ENCODE measurements at places on chromosomes 3 and 15.
A peak's percentile ranks its signal among the peaks of the same experiment; 100 is the strongest.

- DNase-seq: no peak
Measured at GRCh38 chr3:48897460-48898376, 964 bp downstream of the SLC25A20 start.

DNA sequence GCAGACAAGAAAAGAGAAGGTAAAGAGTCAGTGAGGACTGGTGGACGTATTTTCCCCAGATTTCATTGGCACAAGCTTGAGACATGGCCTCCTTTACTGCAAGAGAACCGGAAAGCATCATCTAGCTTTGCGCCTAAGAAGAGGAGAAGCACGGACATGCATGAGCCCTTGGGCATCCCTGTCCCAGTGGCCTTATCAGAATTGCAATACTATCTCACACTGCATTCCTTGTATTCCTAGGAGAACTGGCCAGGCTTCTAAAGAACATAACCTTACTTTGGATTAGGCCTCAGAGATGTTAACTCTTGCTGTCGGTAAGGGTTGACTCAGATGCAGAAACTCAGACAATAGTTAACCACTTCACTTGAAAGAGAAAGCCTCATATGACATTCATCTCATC, 229.5 kb upstream of the PRICKLE2 start:
- DNase-seq: no peak

DNA sequence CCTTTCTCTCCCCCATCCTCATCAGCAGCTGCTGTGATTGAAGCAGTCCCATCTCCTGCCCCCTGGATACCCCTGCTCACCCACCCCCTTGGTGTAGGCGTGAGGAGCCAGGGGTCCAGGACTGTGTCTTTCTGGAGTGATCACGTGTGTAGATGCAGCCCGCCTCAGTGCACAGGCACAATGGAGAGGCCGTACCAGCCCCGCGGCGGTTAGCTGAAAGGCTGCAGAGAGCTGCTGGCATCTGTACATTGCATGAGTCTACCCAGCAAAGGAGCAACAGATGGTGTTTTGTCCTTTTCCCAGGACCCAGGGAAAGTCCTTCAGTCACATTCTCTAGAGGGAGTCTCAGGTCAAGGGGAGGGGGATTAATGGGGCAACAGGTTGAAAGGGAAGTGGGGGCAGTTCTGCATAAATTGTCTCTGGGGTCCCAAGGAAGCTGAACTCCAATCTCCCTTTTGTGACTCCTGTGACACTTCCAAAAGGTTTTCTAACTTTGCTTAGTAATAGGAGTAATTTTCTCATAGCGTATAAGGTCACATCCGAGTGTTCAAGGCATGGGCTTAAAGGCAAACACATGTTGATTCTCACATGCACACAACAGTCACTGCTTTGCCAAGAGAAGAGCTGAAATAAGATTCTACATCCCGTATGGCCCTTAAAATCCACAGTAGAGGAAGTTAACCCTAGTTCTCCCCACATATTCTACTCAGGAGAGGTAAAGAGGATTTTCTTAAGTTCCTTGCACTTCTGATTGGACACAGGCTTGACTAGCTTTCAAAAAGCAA, 7.1 kb downstream of the CSPG5 start:
- DNase-seq: peak; percentile 68

- peak; percentile 92 for DNase-seq
Measured at GRCh38 chr15:51348688-51349087, 7.2 kb downstream of the GLDN start.

DNA sequence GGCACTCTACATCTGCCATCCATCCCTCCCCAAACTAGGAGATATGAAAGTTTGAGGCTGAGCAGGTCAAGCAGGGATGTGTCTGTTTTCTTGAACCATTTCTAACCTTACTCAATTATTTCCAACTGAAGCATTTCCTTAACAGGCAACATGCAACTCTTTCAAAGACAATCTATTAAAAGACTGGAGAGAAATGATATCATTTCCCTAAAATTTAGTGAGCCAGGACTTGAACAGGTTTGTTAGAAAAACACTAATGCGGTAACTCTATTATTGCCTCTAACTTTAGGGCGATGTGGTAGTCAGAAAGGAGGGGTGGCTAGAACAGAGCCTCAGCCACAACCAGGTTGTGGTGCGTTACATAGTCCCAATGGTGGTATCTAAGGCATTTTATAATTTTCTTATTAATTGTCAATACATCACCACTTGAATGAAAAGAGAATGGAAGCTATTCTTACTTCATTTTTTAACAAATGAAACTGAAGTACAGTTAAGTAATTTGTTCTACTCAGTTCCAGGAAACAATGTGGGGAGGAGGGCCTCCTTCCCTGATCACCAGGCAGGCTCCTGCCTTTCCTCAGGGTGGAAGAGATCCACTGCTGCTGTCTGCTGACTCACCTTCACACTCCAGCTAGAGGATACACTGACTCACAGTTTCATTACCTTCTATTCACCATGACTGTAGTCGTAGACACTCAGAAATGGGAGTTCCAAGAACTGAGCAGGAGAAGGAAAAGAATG, 22.8 kb downstream of the MYO1E start:
- DNase-seq: no peak

GRCh38 chr3:15783361-15783969, 14.3 kb downstream of the ANKRD28 start:
- no peak for DNase-seq

- DNase-seq: no peak
Measured at GRCh38 chr15:70251246-70251990, 153.7 kb upstream of the TLE3 start.

DNA sequence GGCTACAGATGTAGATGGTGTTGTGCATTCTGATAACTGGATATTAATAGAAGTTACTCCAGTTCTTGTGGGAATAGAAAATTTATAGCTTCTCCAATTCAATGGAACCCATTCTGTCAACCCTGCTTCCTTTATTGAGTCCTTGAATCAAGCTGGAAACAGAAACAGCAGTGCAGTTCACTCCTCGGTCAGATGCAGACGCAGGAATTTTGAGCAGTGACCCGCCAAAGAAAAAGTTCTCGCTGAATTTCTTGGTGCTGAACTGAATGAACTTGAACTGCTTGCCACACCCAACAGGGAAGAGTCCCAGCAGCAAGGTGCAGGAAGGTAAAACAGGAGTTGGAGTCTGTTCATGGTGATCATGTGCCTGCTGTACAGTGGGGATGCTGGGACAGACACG, 10.3 kb downstream of the HRH1 start:
- DNase-seq: no peak

GRCh38 chr15:77456746-77457145, 36.1 kb downstream of the HMG20A start:
- DNase-seq: no peak

GRCh38 chr3:115494826-115495225, 128.5 kb upstream of the GAP43 start:
- DNase-seq: no peak

DNA sequence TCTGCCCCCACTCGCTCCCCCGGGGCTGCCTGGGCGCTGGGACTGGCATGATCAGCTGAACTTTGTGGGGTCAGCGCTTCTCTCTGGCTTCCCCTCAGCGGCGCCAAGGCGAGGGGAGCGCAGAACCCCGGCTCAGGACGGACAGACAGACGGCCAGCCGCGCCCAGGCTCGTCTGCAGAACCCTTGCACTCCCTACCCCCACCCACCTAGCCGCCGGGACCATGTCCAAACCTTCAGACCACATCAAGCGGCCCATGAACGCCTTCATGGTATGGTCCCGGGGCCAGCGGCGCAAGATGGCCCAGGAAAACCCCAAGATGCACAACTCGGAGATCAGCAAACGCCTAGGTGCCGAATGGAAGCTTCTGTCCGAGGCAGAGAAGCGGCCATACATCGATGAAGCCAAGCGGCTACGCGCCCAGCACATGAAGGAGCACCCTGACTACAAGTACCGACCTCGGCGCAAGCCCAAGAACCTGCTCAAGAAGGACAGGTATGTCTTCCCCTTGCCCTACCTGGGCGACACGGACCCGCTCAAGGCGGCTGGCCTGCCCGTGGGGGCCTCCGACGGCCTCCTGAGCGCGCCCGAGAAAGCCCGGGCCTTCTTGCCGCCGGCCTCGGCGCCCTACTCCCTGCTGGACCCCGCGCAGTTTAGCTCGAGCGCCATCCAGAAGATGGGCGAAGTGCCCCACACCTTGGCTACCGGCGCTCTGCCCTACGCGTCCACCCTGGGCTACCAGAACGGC, 621 bp downstream of the SOX14 start:
- no peak for DNase-seq

GRCh38 chr3:131819381-131820055, 215.3 kb downstream of the CPNE4 start:
- no peak for DNase-seq

DNA sequence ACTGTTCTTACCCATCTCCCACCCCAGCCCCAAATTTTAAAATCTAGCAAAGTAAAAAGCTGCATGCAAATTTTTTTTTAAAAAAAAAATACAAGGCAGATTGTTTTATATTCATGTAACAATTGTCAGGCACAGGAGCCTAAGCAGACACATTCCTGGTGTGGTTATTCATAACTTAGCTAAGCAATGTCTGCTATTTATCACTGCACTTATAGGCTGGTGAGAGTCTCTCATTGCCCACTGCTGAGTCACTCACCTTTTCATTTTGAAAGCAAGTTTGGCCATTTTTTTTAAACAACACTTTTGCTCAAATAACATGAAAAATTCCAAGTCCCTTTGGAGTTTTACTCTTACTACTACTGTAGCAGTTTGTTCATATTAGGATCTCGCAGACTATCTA, 413.9 kb downstream of the RBMS3 start:
- no peak for DNase-seq

DNA sequence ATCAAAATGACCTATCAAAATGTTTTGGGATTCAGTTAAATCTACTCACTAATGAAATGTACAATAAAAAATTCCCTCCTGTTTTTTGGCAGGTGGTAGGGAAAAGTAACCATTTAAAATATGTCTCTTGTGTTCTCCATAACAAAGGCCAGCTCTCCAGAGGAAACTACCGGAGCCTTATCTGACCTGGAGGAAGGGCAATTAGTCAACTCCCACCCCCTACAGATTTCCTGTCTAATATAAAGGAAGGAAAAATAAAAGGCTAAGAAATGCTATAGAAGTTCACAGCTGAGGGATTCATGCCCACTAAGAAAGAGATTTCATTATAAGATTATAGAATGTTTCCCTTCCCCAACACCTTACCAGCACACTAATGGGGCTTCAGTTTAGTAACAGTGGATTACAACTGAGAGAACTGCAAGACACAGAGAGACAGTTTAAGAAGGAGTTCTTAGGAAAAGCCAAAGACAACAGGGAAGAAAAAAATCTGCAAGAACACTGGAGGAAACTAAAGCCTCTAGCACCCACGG, 376.5 kb upstream of the KCNMB2 start:
- DNase-seq: no peak

GRCh38 chr15:58043192-58043903, 22.2 kb downstream of the ALDH1A2 start:
- DNase-seq: peak; percentile 28

DNA sequence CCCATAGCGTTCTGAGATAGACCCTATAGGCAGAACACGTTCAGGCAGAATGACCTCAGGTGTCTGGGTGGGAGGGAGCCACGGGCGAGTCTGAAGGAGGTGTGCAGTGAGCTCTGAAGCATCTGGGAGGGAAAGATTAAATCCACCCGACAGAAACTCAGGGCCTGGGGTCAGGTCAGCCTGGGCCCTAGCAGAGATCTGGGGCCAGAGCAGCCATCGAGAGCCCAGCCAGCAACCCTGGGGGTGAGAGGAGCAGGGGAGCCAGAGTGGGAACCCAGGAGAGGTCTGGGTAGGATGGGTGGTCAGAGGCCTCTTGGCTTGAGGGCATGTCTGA, 22.1 kb downstream of the SNX33 start:
- no peak for DNase-seq
